Renal cortical epithelial cell (primary cell): ENCODE measurements at places on chromosomes 2 and 18. TPM values are rescaled to one million over a fixed set of nuclear protein-coding genes. Genes with fewer than 3 reads are reported as not detected.
A peak's percentile ranks its signal among the peaks of the same experiment; 100 is the strongest.

- no peak for DNase-seq
Measured at GRCh38 chr2:207683438-207683837, 28.0 kb upstream of the CCNYL1 start.

GRCh38 chr2:45330637-45331409 is 280.2 kb downstream of the SRBD1 start:
- peak; percentile 91 for DNase-seq

CLHC1 gene
- 1.9 and 22.3 TPM in 2 replicates for total RNA-seq

REG1B gene
- total RNA-seq: not detected in 2 replicates

DNA sequence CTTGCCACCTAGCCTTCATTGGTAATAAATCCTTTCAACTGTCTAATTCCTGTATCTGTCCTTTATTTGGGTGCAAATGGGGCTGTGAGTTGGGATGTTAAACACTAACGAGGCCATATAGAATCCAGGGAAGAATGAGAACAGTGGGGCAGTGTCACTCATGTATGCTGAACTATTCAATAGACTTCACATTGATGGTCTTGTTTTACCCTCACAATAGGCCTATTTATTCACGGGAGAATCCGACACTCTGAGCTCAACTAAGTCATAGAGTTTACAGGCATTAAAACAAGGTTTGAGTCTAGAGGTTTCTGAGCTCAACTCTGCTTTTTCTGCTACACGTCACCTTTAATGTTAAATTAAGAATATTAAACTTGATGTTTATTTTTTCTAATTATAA is 421.6 kb downstream of the SOX11 start:
- DNase-seq: no peak

LOXL3 gene
- total RNA-seq: 1.0 and 1.1 TPM in 2 replicates

GRCh38 chr2:109613081-109613921 is 465 bp downstream of the SEPTIN10 start:
- peak; percentile 41 for DNase-seq

CCDC148 gene
- total RNA-seq: 4.9 and 16.0 TPM in 2 replicates

GRCh38 chr18:26383454-26384270 is 157.4 kb downstream of the TAF4B start:
- peak; percentile 57 for DNase-seq

DNA sequence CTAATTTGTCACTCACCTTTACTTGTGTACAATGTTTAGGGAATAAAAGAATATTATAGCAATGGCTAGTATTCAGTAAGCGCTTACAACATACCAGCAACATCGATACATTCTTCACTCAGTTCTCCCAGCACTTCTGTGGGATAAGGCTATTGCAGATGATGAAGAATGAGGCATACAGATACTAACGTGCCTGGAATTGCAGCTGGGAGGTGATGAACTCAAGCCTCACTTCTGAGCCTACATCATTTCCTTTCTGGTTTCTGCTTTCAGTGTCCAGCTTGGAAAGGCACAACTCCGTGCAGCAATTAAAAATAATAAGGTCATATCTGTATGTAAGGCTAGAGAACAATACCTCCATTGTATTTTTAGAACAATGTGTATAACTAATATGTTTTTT is 95.4 kb upstream of the AQP4 start:
- DNase-seq: no peak

DNA sequence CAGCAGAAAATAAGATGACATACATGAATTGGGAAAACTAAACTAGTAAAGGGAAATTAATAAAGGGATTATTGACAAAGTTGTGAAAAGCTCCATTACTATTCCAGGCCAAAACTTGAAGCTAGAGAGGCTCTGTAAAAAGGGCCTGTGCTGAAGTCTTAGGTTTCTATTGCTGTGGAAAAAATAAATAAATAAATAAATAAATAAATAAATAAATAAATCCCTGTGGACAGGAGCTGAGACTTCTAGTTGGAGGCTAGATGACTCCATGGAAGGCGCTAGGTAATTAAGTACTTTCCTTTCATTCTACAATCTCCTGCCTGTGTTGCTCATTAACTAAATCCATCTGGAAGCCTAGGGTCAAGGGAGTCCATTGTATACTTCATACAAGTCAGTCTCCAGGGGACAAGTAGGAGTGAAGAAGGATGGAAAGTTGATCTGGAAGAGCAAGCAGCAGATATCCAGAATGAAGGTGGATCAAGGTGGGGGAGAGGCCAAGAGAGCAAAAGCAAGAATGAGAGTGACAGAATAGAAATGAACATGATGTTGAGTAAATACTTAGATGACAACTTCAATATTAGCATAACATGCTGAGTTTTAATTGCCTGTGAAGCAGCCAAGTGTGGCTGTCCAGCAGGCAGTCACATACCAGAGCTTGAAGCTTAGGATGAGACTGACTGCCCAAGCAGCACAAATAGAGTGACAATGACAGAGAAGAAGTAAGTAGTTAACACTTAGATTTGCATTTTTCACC is 26.2 kb upstream of the CCNT2 start:
- peak; percentile 61 for DNase-seq

RNF103 gene
- total RNA-seq: 23.3 and 48.0 TPM in 2 replicates

DNA sequence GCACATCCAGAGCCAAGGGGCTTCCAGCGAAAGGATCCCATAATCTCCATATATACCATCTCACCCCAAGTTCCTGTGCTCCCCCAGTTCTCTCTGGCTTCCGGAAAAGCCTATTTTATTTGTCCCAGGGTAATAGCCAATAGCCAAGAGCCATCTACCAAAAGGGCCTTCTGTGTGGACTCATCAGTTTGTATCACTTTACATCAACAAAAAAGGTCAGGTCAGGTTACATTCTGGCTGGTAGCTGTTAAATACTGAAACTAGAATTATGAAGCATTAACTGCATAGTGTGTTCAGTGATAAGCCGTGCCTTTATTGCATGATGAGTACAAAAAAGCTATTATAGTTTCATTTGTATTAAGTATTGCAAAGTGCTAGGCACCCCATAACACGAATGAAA is 223.7 kb downstream of the IRS1 start:
- DNase-seq: no peak

AAMP gene
- 144 and 167 TPM in 2 replicates for total RNA-seq

DNA sequence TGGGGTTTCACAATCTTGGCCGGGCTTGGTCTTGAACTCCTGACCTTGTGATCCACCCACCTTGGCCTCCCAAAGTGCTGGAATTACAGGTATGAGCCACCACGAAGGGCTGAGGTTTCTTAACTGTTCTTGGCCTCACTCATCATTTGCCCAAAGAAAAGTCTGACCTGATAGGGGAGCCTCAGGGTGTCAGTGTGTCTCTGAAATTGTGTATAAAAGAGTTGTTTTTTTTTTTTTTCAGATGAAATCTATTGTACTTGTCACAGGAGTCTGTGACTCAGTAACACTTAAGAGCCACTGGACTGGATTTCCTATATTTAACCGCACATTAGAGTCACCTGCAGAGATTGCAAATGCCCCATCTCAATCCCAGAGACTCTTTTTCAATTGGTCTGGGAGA is 16.9 kb downstream of the PMAIP1 start:
- DNase-seq: no peak

GRCh38 chr2:103232865-103233264 is 471.0 kb downstream of the TMEM182 start:
- peak; percentile 2 for DNase-seq

TBC1D8 gene
- 12.3 and 22.8 TPM in 2 replicates for total RNA-seq

GRCh38 chr18:21831413-21831831 is 90.8 kb downstream of the MIB1 start:
- DNase-seq: peak; percentile 52

- peak; percentile 39 for DNase-seq
Measured at GRCh38 chr18:24271381-24272228, 126.0 kb downstream of the OSBPL1A start.

DNA sequence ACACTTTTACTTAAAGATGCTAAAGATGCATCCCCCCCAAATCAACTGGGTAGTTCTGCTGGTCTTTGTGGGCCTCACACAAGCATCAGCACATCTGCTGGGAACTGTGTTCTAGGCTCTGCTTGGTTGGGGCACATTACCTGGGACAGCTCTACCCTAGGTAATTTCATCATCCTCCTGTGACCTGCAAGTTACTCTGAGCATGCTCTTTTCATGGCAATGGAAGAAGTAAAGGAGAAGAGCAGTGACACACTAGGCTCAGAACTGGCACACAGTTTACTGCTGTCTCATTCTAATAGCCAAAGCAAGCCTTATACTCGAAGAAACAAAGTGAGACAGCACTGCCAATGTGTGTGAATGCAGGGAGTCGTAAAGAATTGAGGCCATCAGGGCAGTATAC is 376.7 kb downstream of the XIRP2 start:
- DNase-seq: no peak

RASGRP3 gene
- 2.4 and 8.9 TPM in 2 replicates for total RNA-seq

GRCh38 chr2:48144777-48145176 is 238.5 kb upstream of the FBXO11 start:
- peak; percentile 45 for DNase-seq

ALKAL2 gene
- 3.9 and 12.9 TPM in 2 replicates for total RNA-seq

DNA sequence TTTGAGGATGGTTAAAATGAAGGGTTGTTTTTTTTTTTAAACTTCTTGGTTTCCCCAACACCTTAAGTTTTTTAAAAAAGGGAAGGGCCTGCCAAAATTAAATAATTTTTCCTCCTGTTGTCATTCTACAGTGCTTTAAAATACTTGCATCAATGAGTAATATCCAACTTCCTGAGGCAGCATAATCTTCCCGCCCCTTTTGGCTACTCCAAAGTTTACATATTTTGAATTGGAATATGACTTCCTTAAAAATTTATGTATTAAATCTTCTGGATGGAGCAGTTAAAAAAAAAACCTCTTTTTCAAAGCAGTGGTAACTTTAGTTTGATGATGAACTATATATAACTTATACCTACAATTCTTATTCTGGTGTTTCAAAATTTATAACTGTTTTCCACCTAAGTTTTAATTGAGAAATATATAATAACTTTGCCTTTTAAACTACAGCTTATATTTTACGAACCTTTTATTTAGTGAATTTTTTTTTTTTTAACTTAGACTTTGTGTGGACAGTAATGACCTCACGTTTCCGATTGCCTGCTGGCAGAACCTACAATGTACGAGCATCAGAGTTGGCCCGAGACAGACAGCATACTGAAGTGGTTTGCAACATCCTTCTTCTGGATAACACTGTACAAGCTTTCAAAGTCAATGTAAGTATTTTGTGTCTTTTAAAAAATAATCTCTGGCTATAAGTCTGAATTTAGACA is 49.8 kb downstream of the PTPN4 start:
- no peak for DNase-seq

RGPD4 gene
- under 0.01 TPM in 1 of 2 replicates, not detected in the other for total RNA-seq

- no peak for DNase-seq
Measured at GRCh38 chr2:3630631-3631030, 27.4 kb upstream of the ALLC start.

- DNase-seq: no peak
Measured at GRCh38 chr2:105188343-105188742, 53.2 kb upstream of the GPR45 start.

ABCG5 gene
- not detected in 2 replicates for total RNA-seq

GRCh38 chr2:177164584-177165052 is 48.0 kb upstream of the HNRNPA3 start:
- DNase-seq: peak; percentile 74

GRCh38 chr2:146678516-146678915 is 1166.3 kb upstream of the ACVR2A start:
- no peak for DNase-seq

GRCh38 chr2:100673691-100674485 is 111.1 kb downstream of the PDCL3 start:
- DNase-seq: no peak

GRCh38 chr2:95323347-95324155 is 26.4 kb downstream of the KCNIP3 start:
- DNase-seq: no peak

ERBB4 gene
- 1.9 and 40.7 TPM in 2 replicates for total RNA-seq

DNA sequence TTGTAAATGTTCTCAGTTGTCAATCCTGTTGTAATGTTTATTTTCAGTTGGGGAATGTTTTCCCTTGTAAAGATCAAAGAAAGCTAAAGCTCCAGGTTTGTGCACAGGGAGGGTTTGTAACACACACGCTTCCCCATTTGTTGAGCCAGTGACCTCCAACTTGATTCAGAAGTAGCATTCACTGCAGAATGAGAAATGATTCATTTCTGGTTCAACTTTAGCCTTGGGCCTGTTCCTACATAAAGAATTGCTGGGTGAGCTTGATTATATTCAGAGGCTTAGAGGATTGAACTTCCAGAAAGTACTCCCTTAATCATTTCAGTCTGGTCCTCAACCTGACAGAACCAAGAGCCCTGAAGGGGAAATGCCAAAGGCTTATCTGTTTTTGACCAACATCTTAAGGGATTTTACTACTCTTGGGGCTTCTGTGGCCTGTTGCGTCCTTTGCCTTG is 70.6 kb upstream of the CAVIN2 start:
- peak; percentile 71 for DNase-seq

DNA sequence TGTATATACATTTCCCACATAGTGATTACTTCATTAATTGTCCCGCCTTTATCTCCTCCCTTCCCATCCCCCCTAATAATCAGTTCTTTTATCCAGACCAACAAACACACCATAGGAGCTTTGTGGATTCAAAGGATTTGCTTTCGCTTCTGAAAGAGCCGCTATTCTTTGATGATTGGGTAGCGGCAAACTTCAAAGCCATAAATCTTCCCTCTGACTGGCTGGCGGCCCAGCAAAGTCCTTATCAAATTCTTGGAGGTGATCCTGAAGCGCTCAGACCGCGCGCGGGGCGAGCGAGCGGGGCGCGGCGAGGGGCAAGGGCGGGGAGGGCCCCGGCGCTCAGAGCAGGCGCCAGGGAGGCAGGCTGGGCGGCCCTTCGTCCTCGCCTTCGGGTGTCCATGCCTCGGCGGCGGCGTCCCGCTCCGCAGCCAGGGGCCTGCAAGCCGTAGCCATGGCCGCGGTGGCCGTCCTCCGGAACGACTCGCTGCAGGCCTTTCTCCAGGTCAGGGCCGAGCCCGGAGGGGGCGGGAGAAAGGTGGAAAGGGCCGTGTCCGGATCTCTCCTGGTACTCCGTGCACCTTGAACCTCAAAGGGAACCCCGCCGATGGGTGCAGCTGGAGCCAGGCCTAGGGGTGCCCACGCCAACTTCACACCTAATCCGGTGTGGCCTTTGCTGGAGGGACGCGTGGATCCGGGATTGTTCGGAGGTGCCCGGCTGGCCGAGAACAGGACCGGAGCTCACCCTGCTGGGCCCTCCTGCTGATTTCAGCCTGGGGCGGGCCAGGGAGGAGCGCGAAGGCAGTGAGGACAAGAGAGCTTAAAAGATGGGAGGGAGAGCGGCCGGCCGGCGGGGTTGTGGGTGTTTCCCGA is at the start of gene SP5:
SP5 (plus strand) TSS at position 276 of the 870 bp plus-strand sequence; CDS start at position 452, 176 bp downstream.
- DNase-seq: peak; percentile 42

DNA sequence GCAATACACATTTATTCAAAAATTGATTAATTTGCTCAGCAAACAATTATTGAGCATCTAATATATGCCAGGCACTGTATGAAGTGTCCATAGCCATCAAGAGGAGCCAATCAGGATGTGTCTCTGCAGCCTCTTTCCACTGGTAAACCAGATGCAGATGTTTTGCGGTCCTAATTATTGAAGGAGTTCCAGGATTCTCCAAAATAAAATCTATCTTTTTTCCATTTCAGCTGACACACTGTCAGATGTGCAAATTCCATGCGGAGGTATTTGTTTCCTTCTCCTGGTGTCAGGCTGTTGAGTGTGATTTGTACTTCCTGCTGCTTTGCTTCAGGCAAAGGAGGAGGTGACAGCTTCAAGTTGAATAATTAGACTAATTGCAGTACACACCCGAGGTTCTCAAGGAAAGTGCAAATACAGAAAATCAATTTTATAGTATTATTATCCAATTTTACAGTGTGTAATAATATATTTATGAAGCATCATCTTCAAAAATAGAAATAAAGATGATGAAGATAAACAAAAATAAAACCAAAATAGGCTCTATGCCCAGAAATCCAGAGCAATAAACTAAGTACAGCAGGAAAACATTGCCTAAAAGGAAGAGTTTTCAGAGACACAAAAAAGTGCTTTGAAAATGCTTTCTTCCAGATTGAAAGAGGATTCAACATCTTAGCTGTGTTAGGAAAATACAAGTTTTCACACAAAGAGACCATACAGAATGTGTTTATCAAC is 1352.9 kb upstream of the CHAC2 start:
- DNase-seq: no peak
